PC-3 (cell line): ENCODE measurements at places on chromosomes 16 and 17. TPM values are rescaled to one million over a fixed set of nuclear protein-coding genes. Genes with fewer than 3 reads are reported as not detected.
A peak's percentile ranks its signal among the peaks of the same experiment; 100 is the strongest.

GPR139 gene
- not detected in 2 replicates for total RNA-seq

NPB gene
- 0.07 and 0.17 TPM in 2 replicates for total RNA-seq

RCVRN gene
- total RNA-seq: not detected in 2 replicates

KRTAP17-1 gene
- not detected in 2 replicates for total RNA-seq

DNA sequence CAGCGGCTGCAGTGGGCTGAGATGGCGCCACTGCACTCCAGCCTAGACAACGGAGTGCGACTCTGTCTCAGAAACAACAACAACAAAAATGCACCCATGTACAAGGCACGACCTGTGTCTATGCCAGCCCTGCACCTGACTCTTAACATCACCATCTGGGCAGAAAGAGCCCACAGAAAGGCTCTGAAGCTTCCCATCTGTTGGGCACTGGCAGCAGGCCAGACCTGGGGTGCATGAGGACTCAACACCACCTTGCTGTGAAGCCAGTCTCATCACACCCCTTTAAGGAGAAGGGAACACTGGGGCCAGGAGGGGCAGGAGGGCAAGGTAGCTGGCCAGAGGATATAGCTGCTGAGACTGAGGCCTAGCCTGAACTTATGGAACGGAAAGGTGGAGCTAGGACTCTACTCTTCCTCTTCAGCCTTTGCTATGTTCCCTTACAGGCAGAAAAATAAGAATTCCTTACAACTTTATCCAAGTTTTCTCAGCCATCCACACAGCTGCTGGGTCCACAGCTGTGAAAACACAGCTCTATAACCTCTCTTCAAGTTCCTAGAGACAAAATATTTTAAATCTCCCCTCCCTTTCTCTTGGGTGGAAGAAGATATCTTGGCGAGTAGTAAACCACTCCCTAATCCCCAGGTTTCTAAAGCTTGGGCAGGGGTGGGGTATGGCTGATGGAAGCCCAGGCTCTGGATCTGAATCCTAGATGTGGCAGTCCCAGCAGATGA lies 2.8 kb downstream of the ELOB start:
- no peak overlapping the region for H3K27ac ChIP-seq
- no peaks in the 10 kb centered on the region for H3K27me3 ChIP-seq
- H3K4me3 ChIP-seq: no peak overlapping the region
- H3K36me3 ChIP-seq: peaks cover 13% of the 10 kb centered on the region
- H3K4me1 ChIP-seq: peaks cover 20% of the 10 kb centered on the region
- no peak for DNase-seq

- H3K27ac ChIP-seq: no peak overlapping the region
- DNase-seq: peak; percentile 52
- peaks cover 6% of the 10 kb centered on the region; the same call in 1 of the 2 replicates for H3K4me1 ChIP-seq
- H3K4me3 ChIP-seq: peak overlapping the region; percentile 67
Observed at GRCh38 chr17:32519228-32520103, 32.7 kb downstream of the CDK5R1 start.

DNA sequence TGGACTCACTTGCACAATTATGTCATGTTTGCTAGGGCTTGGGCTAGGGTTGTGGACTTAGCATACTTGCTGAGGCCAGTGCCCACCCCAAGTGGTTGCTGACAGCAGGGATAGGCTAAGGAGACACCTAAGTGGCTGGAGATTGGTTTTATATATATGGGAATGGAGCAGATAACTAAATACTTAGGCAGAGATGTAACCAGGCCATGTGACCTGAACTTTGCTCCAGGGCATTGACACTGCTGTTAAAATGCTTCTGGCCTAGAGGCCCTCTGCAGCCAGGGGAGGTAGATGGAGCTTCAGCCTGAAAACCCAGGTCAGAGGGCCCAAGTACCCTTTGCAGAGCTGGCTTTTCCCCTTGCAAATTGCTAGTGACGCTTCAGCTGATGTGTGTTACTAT lies 1.4 kb upstream of the ITGB3 start:
- no peak overlapping the region for H3K27ac ChIP-seq
- no peak overlapping the region for H3K4me3 ChIP-seq
- peaks cover 4% of the 10 kb centered on the region for H3K27me3 ChIP-seq
- H3K4me1 ChIP-seq: peaks cover 9% of the 10 kb centered on the region
- no peak for DNase-seq

- no peak overlapping the region for H3K27ac ChIP-seq
- no peaks in the 10 kb centered on the region for H3K27me3 ChIP-seq
- H3K4me1 ChIP-seq: peaks cover 10% of the 10 kb centered on the region
- H3K36me3 ChIP-seq: no peaks in the 10 kb centered on the region
Observed at GRCh38 chr16:85722128-85722893, 28.6 kb downstream of the C16orf74 start.

GRCh38 chr17:17787568-17787967 lies 49.2 kb downstream of the SREBF1 start:
- peaks cover 12% of the 10 kb centered on the region for H3K4me1 ChIP-seq
- H3K4me3 ChIP-seq: no peak overlapping the region
- no peak overlapping the region for H3K27ac ChIP-seq

DNA sequence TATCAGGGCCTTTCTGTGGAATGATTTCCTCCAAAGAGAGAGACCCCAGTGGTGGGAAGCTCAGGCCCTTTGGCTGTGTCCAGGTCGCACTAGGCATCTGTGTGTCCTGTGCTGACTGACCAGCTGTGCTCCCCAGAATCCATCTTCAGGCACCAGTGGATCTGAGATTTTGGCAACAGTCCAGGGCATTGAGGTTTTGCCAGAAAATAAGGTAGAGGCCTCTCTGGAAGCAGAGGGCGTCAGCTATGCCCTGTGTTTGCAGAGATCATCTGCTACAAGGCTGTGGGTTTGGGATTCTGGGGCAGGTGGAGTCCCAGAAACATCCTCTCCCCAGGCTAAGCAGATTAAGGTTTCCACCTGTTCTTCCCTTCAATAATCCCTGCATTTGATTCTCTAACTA lies 57.5 kb upstream of the TOB1 start:
- no peak for DNase-seq
- H3K4me1 ChIP-seq: peaks cover 13% of the 10 kb centered on the region
- H3K27ac ChIP-seq: no peak overlapping the region
- H3K36me3 ChIP-seq: no peaks in the 10 kb centered on the region
- H3K4me3 ChIP-seq: no peak overlapping the region
- H3K27me3 ChIP-seq: no peaks in the 10 kb centered on the region

DNA sequence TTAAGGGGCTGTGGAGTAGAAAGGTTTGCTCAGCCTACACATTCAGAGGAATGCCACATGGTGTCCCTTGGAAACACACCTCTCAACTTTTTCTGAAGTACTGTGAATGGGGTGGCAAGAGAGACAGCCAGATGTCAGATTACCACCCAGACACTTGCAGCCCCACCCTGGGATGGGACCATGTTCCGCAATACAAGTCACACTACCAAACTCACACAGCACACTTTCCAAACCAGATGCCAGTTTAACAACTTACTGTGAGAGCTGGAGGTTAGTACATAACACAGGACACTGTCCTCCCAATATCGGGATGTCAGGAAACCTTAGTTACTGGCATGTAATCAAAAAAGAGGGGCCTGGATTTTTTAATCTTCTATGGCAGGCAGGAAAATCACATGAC lies 7.9 kb downstream of the USP7 start:
- peaks cover 28% of the 10 kb centered on the region for H3K4me1 ChIP-seq
- no peak for DNase-seq
- no peak overlapping the region for H3K4me3 ChIP-seq
- no peak overlapping the region for H3K27ac ChIP-seq

GRCh38 chr16:27951489-27952120 lies 111.9 kb downstream of the GSG1L start:
- H3K27me3 ChIP-seq: peaks cover 28% of the 10 kb centered on the region
- H3K36me3 ChIP-seq: no peaks in the 10 kb centered on the region
- no peaks in the 10 kb centered on the region for H3K4me1 ChIP-seq
- no peak overlapping the region for H3K4me3 ChIP-seq

GRCh38 chr17:76312735-76313134 lies 4.7 kb upstream of the QRICH2 start:
- peaks cover 47% of the 10 kb centered on the region for H3K36me3 ChIP-seq
- H3K27ac ChIP-seq: no peak overlapping the region
- H3K27me3 ChIP-seq: no peaks in the 10 kb centered on the region
- no peak overlapping the region for H3K4me3 ChIP-seq
- no peaks in the 10 kb centered on the region for H3K4me1 ChIP-seq

GRCh38 chr17:34720760-34721159 lies 141.4 kb downstream of the TMEM132E start:
- no peak overlapping the region for H3K4me3 ChIP-seq
- H3K27me3 ChIP-seq: no peaks in the 10 kb centered on the region
- H3K4me1 ChIP-seq: peaks cover 12% of the 10 kb centered on the region

DNA sequence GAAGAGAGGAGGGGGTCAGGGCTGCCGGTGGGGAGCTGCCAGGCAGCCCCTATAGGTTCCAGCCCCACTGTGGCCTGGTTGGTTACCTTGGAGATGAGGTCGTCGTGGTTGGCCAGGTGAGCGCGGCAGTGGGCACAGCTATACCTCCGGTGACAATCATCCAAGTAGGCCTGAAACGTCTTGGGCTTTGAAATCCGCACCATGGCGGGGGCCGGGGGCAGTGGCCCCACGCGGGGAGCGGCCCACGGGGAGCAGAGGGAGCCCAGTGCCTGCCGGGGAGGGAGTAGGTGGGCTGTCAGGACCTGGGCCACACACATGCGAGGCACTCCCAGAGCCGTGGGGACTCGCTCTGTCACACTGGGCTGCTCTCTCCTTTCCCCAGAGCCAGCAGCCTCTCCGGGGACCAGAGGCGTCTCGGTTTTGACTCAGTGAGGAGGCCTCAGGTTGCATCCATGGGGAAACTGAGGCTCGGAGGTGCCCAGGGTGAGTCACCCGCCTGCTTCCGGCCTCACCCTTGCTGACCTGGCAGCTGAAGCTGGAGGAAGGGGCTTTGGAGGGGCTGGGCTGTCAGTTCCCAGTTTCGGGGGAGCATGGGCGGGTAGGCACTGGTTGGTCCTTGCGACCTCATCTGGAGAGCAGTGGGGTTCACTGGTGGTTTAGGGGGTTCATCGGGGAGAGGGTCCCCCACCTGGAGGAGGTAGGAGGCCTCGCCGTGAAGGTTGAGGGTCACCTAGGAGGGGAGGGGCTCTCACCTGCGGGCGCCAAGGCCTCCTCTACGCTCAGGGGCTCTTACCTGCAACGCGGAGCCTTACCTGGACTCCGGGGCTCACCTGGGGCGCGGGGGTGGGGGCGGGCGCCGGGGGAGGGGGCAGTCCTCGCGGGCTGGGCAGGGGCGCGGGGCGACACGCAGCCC lies 591 bp downstream of the YPEL3 start:
- peaks cover 20% of the 10 kb centered on the region for H3K4me1 ChIP-seq
- DNase-seq: no peak
- peak overlapping the region; percentile 40 for H3K4me3 ChIP-seq
- H3K27ac ChIP-seq: no peak overlapping the region
- H3K27me3 ChIP-seq: no peaks in the 10 kb centered on the region
- H3K36me3 ChIP-seq: no peaks in the 10 kb centered on the region; the same call in 1 of the 2 replicates
